Mammary epithelial cell (primary cell): ENCODE measurements at places on chromosomes 4 and X. TPM values are rescaled to one million over a fixed set of nuclear protein-coding genes. Genes with fewer than 3 reads are reported as not detected.

TMPRSS11B gene
- not detected in 2 replicates for total RNA-seq

RENBP gene
- total RNA-seq, result not detected in 2 replicates

VMA21 gene
- 73.3 TPM for total RNA-seq

IBSP gene
- not detected for total RNA-seq

SERTM2 gene
- not detected in 2 replicates for total RNA-seq

ASB12 gene
- not detected for total RNA-seq

LAS1L gene
- total RNA-seq, result 12.0 TPM

CXCL3 gene
- total RNA-seq, result 1.3 TPM

BEND2 gene
- total RNA-seq, result not detected in 2 replicates

PABPC4L gene
- not detected in 2 replicates for total RNA-seq

HTN1 gene
- total RNA-seq, result not detected

RNF212 gene
- 0.33 and 0.80 TPM in 2 replicates for total RNA-seq

MYOZ2 gene
- not detected for total RNA-seq

YY2 gene
- total RNA-seq, result 1.5 TPM
